ENCODE measurements at places on chromosomes 5 and 9.

- no peak for DNase-seq
Observed at GRCh38 chr9:20619487-20620200, 2.7 kb downstream of the MLLT3 start.

GRCh38 chr5:167570431-167570830 lies 721.0 kb upstream of the WWC1 start:
- no peak for DNase-seq

GRCh38 chr5:74772359-74772758 lies 5.3 kb downstream of the NSA2 start:
- DNase-seq: no peak

DNA sequence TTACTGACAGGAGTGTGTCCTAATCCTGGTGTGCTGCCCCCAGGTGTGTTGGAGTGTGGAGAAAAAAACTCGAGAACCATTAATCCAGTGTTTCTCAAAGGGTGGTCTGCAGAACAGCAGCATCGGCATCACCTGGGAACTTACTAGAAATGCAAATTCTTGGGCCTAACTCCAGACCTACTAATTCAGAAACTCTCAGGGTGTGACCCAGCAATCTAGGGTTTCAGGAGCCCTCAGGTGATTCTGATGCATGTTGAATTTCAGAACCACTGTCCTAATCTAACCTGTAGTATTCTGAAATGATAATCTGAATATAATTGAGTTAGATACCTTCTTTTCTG lies 30.0 kb upstream of the IL6ST start:
- no peak for DNase-seq

GRCh38 chr9:107260437-107261081 lies 22.5 kb upstream of the RAD23B start:
- DNase-seq: no peak

DNA sequence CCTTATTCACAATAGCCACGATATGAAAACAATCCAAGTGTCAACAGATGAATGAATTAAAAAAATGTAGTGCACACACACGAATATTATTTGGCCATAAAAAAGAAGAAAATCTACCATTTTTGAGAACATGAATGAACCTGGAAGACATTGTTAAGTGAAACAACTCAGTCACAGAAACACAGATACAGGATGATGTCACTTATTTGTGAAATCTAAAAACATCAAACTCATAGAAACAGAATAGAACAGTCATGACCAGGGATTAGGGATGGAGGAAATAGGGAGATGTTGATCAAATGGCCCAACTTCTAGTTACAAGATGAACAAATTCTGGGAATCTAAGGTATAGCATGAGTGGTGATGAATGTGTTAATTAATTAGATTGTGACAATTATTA lies 72.3 kb downstream of the MACIR start:
- no peak for DNase-seq

- no peak for DNase-seq
Observed at GRCh38 chr9:121308765-121309164, 40.8 kb downstream of the GSN start.

DNA sequence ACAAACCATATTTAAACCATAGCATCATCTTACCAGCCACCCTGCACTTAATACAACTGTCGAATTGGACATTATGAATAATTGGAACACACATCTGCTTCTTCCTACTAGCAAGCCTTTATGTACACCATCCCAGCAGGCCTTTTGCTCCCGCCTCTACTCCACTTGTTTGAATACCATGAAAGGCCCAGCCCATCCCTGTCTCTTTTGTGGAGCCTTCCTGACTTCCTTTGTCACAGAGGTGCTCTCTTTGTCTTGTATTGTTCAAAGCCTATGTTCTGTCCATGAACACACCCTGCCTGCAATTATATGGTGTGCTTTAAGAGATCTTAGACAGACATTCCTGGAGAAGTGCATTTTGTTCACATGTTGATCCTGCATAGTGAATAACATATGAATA lies 465.7 kb downstream of the DIRAS2 start:
- no peak for DNase-seq

GRCh38 chr5:31059889-31060288 lies 133.6 kb upstream of the CDH6 start:
- DNase-seq: no peak

DNA sequence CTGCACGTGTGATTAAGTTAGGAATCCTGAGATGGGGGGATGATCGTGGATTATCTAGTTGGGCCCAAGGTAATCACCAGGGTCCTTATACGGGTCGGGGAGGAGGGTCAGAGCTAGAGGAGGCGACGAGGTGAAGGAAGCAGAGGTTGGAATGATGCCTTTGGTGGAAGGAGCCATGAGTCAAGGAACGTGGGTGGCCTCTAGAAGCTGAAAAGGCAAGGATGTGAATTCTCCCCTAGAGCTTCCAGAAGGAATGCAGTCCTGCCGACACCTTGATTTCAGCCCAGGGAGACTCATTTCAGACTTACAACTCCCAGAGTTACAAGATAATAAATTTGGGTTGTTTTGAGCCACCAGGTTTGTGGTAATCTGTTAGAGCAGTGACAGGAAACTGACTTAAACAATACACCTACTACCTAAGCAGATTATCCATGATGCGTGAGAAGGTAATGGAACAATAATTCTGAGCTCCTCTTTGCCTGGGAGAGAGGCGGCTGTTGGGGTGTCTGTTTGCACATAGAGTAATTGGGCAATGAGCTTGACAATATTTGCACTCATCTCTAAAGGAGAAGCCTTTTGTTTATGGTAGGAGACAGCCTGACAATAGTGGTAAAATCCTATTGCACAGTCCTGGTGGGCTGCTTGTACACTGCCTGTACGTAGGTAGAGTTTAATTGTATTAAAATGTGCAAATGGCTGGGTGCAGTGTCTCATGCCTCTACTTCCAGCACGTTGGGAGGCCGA lies 129.3 kb upstream of the IER5L start:
- no peak for DNase-seq

DNA sequence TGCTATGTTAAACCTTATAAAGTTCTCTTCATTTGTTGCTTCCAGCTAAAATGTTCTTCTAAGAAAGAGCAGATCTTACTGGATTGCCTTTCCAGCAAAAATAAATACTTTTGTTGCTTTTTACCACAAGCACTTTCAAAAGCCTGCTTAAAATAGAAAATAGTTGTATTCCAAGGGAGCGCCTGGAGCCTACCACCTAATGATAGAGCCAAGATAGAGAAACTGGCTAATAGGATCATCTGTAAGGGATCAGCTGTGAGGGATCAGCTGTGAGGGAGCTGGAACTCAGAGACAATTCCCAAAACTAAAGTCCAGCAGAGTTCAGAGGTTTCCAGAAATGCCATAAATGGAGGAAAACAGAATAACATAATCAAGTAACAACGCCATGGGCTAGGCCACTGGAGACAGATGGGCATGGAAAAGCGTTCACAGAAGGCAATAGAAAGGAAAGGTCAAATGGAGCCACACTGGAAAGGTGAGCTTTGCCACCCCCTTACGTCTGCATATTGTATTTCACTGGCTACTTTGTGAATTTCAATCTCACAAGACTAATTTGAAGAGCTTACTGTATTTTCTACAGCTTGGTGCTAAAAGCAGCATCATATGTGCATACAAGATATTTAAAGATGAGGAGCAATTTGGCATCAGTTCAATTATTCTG lies 140.6 kb upstream of the TLE4 start:
- DNase-seq: no peak

DNA sequence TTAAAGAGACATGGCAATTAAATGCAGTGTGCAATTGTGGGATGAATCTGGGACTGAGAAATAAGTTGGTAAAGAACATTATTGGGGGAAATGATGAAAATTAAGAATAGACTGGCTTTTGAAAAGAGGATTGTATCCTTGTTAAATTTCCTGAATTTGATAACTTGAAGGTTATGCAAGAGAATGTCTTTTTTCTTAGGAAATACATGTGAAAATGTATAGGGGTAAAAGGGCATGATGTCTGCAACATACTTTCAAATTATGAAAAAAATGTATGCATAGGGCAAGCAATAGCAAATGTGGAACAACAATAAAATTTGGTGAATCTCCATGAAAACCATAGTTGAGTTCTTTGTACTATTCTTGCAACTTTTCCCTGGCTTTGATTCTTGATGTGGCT lies 24.1 kb downstream of the PTTG1 start:
- no peak for DNase-seq

DNA sequence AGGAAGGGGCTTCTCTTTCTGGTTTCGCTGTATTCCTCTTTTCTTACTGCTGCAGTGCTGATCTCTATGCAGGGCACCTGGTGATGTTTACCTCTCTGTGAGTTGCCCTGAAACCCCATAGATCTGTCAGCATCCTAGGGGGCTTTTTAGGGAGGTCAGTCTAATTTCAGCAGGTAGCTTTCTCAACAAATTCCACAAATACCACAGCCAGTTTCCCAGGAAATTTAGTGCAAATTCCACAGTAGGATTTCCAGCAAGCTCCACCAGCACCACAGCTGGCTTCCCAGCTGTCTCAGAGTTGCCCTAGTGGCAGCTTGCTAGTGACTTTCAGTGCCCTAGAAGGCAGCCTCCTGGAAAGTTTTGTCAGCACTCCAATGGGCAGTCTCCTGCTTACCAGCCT lies 379.1 kb upstream of the SMC2 start:
- no peak for DNase-seq

DNA sequence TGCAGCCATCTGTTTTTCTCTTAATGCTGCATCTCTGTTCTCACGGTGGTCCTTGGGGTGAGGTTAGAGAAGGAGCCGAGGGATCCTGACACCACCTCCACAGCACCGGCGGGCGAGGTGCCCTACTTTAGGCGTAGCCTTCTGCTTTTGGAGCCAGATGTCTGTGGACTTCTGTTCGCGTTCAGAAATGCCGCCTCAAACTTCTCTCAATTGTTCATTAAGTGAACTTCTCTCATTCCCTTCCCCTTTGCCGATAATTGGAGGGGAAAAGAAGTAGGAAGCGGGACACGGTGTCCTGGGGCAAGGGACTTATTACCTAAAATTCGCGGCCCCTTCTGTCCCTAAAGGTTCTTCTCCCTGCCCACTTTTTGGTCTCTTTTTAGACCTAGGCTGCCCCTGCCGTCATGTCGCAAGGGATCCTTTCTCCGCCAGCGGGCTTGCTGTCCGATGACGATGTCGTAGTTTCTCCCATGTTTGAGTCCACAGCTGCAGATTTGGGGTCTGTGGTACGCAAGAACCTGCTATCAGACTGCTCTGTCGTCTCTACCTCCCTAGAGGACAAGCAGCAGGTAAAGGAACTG lies 455 bp downstream of the KIF20A start:
- DNase-seq: no peak

DNA sequence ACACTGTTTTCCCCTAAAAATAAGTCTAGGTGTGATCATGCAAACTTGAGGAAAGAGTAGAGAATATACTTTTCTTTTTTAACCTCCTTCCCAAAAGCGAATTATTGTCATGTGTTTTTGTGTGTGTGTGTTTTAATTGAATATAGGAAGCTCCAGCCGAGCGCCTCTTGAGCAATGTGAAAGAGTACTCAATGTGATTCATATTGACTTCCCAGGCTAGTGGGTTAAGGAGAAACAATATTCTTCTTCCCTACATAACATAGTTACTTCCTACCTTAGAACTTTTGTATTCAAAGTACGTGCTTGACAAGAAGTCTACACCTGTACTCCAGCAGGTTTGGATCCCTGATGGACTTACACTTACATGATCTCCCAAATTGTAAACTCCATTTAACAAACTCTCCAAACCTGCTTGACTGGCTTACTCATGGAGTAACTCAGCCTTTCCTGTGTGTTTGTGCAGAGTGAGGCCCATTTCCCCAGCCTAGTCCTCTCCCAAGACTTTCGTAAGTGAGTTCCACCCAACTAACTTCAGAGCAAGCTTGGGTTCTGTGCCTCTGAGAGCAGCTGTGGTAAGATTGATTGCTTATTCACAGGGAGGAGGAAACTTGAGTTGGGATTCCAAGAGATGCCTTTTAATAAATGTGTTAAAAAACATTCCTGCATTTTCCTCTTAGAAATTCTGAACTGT lies 9.3 kb downstream of the SLC28A3 start:
- DNase-seq: no peak

DNA sequence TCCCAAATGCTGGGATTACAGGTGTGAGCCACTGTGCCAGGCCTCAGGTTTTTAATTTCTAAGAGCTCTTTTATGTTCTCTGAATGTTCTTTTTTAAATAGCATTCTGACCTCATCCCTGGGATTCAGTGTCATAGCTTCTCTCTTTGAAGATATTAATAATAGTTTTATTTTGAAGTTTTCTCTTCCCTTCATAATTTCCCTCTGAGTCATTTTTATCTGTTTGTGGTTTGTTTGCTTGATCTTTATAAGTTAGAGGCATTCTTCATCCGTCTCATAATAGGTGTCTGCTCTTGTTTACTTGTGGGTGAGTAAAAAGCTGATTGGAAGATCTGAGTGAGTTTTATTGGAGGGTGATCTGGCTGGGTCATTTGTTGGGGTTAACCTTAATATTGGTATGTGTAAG lies 12.5 kb upstream of the MAMDC2 start:
- peak; percentile 79 for DNase-seq

DNA sequence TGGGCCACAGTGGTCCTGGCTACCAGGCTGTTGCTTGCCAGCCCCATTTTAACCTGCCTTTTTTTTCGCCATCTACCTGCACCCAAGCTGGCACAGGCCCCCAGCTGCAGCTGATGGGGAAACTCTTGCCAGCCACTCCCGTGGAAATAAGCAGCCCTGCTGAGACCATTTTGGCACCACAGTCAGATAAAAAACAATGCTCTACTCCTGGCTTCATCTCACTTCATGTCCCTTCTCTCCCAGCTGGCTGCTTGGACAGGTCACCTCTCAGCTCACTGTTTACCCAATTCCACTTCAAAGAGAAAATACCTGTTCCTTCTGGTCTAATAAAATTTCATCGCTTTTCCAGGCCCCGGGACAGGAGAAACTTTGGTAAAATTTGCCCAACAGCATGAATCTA lies 322.6 kb upstream of the SLC30A5 start:
- no peak for DNase-seq

DNA sequence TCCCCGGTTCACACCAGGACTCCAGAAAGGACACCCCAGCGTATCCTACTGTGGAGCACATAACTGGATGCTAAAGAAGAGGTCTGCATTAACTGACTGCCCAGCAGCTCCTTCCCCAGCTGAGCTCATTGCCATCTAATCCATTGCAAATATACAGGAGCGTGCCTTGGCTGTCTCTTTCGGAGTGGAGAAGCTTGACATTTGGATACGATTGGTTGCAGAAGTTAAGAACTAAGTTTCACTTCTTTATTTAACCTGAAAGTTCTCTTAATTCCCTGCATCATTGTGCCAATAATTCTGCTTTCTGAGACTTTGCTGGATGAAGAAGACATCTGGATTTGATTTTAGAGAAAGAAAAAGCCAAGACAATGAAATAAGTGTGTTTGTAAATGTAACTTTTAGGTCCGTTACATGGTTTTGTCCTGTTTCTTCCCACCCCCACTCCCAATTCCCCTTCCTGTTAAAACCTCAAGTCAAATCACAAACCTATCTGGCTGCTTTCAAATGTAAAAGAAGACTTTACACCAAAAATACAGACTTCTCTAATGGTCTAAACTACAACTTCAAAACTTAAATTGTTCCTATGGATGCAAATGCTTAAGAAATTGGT lies 33.9 kb downstream of the TAS2R1 start:
- DNase-seq: peak; percentile 2

DNA sequence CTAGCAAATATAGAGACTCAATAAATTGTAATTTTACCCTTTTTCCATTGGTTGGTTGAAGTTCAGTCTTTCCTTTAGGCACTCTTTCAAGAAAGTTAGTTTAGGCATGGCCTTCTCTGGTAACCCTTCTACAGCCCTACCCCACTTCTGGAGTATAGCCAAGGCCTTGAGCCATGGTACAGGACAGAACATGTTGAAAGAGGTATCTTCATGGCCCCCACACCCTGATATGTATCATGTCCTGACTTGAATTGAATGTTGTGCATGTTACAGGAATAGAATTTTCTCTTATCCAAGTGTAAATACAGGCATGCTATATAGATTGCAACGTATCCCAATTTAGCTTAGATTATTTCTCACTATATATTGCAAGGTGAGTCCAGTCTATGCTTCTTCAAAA lies 175.6 kb downstream of the CD180 start:
- DNase-seq: no peak

All from astrocyte of the spinal cord (primary cell).